ENCODE measurements at places on chromosomes 5 and 9.

GRCh38 chr5:132325691-132326090 lies 31.5 kb downstream of the SLC22A4 start:
- no peak for DNase-seq

- no peak for DNase-seq
Measured at GRCh38 chr5:149113669-149114068, 27.6 kb upstream of the ABLIM3 start.

- DNase-seq: no peak
Measured at GRCh38 chr5:76799588-76799987, 19.2 kb upstream of the F2RL1 start.

GRCh38 chr5:152221721-152222629 lies 183.1 kb downstream of the NMUR2 start:
- no peak for DNase-seq

GRCh38 chr5:96175090-96175489 lies 213.4 kb upstream of the ELL2 start:
- no peak for DNase-seq

GRCh38 chr5:6862306-6862705 lies 149.1 kb downstream of the TENT4A start:
- no peak for DNase-seq

GRCh38 chr5:140312067-140312790 lies 9.3 kb upstream of the PFDN1 start:
- no peak for DNase-seq

DNA sequence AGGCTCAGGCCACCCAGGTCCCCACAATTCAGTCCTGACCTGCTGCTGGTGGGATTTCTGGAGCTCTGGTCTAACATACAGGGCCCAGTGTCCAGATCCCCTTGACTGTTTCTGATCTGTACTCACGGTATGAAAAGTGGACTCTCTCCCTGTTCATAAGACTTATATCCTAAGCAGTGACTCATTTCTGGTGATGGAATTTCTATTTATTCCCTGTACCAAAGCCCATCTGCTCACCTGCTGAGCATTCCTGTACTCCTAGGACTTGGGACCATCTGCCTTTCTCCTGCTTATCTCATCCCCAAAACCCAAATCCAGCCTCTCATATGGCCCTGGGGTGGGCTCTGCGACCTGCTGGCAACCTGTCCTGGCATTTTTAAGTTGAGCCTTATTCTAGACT lies 86.6 kb downstream of the APBA1 start:
- DNase-seq: no peak

- DNase-seq: no peak
Measured at GRCh38 chr5:1820926-1821325, 19.7 kb downstream of the NDUFS6 start.
